ENCODE measurements at places on chromosomes 1 and 21.

- DNase-seq = no peak
These were observed 726.0 kb downstream of the PTPRU start for GRCh38 chr1:29962336-29962735.

GRCh38 chr1:232398823-232399222 lies 231.1 kb downstream of the SIPA1L2 start:
- DNase-seq = no peak

DNA sequence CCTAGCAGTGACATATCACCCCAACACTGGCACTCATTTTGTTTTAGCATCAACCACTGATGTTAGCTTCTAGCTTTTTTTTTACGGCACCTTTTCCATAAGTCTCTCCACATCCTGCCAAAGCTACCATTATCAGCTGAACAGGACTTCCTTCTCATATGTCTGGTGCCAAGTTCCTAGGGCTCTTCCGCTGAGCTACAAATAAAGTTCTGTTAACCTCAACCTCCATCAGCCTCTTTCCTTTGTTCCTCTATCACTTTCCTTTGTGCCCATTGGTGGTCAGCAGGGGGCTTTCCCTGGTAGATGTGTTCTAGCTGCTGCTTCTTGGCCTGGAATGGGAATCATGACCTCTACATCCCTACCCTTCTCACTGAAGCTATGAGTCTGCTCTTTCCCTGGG lies 163.8 kb downstream of the FAF1 start:
- DNase-seq = no peak

- DNase-seq = no peak
These were observed 13.6 kb upstream of the GBP6 start for GRCh38 chr1:89350298-89350697.

GRCh38 chr1:30535595-30536325 lies 187.6 kb downstream of the MATN1 start:
- no peak for DNase-seq

Data from NCI-H1105 treated with DMSO at 0.1 percent for 48 hours (cell line).